ENCODE measurements at places on chromosomes 6 and 20.
A peak's percentile ranks its signal among the peaks of the same experiment; 100 is the strongest.

DNA sequence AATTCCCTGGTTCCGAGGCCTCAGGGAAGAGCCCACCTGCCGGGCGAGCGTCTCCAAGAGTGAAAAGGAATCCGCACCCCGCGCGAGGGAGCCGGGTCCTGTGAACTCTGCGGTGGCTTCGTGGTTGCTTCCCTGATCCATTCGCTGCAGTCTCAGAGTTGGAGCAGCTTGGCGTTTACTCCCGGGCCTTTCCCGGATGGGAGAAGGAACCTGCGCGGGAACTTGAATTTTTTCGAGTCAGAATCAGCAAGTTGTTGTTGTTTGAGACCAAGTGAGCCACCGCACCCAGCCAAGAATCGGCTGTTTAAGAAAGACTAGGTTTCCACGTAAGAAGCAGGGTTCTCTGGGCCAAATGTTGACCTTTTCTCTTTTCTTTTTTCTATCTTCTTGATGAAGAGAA is 12.9 kb downstream of the PRSS16 start:
- no peak for DNase-seq

- DNase-seq = no peak
These were observed 188.9 kb upstream of the TAB2 start for GRCh38 chr6:149128489-149129145.

DNA sequence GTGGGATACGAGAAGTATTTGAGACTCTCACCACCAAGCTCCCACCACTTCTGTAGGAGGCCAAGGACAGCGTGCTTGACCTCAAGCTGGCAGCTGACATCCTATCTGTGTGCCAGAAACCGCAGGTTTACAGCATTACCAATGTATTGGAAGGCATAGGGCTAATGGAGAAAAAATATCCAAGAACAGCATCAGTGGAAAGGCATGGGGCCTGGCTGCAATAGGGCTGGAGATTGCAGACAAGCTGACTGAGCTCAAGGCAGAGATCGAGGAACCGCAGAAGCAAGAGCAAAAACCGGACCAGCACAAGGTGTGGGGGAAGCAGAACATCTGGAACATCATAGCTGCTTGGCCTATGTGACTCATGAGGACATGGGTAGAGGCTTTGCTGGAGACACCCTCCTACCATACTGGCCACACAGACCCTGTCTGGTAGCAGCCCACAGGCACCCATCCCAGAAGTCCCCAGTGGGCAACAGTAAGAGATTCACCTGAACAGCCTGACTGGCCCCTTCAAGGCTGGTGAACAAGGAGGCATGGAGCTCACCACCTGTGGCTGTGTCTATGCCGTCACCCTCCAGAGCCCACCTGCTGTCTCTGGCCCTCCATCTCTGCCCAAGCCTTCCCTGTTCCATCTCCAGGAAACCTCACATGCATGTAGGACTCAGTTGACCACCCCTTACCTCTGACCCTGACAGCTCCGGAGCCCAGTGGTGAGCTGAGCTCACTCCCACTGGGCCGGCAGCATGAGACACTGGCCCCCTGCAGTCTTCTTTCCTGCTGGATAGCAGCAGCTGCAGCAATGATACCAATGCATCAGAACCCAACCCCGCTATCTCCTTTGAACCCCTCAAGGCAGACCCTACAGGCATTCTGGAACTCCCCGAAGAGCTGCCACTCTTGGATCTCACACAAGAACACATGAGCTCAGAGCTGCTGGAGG is 171.1 kb downstream of the KIF6 start:
- no peak for DNase-seq

DNA sequence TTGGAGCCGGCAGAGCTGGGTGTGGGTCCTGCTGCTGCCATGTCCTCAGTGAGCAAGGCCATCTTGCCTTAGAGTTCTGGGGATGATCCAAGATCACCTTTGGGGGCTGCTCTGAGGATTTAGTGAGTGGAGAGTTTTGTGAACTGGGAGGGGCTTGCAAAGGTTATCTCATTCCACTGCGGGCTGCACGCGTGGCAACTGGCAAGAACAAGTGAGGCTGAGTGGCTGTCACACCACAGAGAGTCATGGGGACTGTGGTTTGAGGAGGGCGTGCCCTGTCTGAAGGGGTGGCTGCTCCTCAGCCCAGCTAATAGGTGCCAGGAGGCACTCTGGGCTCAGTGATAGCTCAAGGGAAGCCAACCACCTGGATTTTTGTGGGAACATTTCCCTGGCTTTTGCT is 37.6 kb downstream of the TTLL9 start:
- no peak for DNase-seq

DNA sequence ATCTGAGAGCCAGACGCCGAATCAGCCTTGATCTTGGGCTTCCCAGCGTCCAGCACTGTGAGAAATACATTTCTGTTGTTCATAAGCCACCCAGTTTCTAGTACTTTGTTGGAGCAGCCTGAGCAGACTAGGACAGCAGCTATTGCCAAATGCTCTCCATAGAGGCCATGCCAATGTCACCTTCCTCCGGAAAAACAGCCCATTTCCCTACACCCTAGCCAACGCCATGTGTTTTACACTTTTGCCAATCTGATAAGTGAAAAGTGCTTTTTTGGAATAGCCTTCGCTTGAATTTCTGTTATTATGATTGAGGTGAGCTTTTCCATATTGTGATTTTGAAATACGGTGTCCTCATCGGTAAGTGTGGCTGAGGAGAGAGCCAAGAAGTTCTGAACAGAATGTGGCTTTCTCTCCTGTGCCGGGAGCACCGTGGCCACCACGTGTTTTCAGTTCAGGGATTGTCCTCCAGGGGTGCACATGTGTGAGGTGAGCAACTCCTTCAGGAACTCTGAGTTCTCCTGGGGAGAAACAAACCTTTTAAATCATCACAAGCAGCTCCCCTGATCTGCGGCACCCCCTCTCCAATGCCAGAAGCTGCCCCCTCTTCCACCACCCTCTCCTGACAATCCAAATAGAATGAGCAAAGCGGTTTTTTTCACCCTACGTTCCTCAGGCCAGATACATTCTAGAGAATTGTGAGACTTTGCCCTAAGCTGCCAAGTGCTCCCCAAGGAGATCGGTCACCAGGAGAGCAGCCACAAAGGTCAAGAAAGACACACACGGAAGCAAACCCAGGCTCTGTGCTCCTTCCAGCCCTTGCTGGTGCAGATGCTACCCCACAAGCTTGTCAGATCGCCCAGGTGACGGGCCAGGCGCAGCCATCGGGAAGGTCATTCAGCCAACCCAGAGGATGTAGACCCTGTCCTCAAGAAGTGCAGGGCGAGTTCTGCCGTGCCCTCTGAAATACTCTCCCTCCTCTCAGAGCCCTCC is 36.0 kb downstream of the TAF8 start:
- DNase-seq = no peak

GRCh38 chr6:106069478-106069877 is 16.7 kb upstream of the PRDM1 start:
- DNase-seq = no peak

GRCh38 chr20:10673176-10673841 is 490 bp downstream of the JAG1 start:
- DNase-seq = peak; percentile 57

DNA sequence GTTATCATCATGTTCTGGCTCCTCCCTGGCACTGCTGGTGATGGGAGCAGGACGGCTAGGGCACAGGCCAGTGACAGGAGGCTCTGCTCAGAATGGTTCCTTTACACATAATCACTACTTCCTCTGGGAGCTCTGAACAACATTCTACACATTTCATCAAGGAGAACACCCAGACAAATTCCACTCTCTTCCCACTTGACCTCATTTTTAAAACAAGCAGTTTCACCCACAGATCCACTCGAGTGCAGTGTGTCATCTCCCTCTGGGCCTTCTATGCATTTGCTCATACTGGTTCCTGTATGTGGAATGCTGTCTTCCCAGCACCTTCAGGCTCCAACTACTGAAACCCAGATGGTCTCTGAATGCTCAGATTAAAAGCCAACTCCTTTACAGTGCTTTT is 84.8 kb downstream of the ELOVL5 start:
- DNase-seq = no peak

DNA sequence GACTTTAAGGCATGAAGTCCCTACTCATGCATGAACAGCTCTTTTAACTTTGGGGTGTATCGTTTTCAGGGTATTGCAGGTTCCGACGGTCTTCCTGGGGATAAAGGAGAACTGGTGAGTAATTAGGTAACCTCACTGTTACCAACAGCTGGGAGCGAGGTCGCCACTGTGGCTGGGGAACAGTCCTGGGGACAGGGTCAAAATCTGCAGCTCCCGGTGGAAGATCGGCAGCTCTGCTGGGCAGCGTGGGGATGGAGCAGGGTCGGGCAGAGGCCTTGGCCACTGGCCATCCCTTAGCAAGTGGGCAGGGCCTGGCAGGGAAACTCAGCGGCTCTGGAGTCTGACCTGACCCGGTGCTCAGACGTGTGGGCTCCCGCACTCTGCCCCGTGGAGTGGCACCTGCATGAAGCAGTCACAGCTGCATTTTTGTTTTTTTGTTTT is 16.1 kb downstream of the COL9A3 start:
- DNase-seq = peak; percentile 95

DNA sequence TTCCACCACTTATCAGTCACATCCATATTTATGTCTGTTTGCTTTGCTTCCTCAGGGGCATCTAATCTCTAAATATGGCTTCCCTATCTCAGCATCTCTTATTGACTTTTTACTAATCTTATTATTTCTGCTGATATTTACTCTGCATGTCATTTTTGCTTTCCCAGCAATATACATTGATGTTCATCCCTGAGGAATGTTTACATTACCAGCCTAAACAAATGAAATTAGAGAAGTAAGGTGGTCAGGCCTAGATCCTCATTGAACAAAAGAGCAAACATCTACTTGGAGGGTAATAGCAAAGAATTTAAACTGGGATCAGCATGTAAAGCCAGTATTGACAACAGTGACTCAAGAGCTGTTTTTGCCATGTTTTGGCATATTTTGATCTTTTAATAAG is 546.4 kb downstream of the MMUT start:
- DNase-seq = no peak

GRCh38 chr20:62064770-62065673 is 659 bp downstream of the TAF4 start:
- DNase-seq = no peak

DNA sequence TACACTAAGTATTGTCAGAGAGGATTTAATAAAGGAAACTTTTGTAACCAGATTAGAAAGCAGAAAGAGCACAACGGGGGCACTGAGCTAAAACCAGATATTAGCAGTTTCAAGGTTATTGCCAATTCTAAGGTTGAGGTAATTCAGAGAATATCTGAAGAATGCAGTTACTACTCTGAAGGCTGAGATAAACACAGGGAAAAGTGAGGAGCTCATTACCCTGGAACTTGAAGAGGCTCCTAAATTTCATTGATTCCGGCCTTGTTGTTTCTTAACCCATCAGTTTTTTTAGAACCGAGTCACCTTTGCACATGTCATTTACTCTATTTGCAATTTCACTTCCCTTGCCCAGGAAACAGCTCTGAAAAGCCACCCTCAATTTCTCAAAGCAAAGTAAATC is 72.4 kb upstream of the BTBD3 start:
- no peak for DNase-seq
